ENCODE measurements at places on chromosomes 1 and 21.

- no peak for DNase-seq
Measured at GRCh38 chr21:37237764-37238163, 29.4 kb downstream of the VPS26C start.

DNA sequence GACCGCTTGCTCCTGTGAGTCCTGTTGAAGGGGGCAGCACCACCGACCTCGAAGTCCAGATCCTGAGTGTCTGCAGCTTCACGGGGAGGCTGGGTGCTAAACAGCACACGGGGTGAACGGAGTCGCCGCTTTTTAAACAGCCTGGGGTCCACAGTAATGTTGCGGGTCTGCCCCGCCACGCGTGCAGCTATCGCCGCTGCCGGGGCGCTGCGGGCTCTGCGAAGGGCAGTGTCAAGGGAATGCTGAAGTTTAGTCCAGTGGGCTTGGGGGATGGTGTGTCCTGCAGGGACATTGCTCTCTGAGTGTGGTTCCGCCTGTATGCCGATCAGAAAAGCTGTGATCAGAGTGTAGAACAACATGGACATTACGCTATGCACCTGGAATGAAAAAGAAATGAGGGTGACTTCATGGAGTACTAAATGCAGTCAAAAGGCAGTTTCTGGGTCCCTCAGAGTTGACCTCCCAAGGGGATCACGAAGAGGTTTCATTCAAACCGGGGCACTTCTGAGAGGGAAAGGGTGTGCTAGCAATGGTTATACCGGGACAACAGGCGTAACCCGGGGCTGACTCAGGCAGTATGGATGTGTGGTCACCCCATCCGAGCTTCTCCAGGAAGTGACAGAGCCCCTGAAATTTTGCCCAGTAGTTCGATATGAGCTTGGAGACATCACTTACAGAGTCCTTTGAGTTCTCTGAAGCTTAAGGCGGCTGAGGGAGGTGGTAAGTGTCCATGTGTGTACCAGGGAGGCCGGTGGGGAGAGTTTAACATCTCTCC is 51.4 kb downstream of the NGF start:
- DNase-seq: no peak

DNA sequence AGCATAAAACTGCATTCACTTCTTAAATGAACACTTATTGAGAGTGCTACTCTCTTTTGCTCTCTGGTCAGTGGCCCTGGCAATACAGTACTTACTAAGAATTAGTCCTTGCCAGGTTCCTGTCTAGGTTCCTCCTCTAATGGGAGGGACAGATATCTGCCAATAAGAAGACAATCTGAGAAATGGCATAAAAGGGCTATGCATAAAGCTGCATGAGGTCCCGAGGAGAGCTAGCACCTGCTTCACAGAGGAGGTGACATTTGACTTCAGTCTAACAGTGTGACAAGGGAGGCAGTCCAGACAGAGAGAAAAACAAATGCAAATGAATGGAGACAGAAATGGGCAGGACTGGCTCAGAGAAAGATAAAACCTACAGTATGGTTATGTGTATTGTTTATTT is 357.1 kb upstream of the SGIP1 start:
- DNase-seq: no peak

- DNase-seq: no peak
Measured at GRCh38 chr1:167538657-167539056, 14.9 kb downstream of the CREG1 start.

DNA sequence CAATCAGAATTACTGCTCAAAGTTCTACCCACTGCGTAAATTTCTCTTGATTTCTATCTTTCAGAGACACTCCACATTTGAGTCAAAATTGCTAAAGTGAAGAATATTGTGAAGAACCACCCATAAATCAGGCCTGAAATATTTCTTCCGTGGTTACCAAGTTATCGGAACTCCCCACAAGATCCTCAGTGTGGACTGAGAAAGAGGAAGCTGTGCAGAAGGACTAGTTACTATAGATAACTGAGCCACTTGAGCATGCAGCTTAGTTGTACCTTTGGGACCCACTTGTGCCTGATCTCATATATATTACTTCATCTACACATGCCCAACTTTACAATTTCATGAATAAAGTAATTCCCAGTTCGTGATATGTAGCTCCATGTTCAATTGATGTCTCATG is 18.4 kb downstream of the RWDD3 start:
- no peak for DNase-seq

DNA sequence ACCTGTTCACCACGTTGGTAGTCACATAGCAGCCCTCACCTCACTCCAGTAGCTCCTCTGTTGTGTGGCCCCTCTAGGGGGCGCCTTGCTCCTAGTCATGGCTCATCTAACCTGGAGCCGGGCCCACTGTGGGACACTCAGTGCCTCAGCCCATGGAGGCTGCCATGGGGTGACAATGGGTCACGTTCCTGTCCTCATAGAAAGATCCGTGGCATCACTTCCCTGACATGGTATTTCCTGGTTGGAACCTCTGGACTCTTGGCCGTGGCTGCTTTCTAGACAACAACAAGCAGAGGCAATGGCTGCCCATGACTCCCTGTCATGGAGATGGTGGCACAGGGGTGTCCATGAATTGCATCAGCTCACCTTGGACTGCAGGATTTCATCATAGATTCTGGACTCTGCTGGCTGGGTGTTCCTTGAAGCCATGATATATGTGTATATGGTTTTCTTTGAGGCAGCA is 27.5 kb upstream of the SLAMF6 start:
- peak; percentile 45 for DNase-seq

DNA sequence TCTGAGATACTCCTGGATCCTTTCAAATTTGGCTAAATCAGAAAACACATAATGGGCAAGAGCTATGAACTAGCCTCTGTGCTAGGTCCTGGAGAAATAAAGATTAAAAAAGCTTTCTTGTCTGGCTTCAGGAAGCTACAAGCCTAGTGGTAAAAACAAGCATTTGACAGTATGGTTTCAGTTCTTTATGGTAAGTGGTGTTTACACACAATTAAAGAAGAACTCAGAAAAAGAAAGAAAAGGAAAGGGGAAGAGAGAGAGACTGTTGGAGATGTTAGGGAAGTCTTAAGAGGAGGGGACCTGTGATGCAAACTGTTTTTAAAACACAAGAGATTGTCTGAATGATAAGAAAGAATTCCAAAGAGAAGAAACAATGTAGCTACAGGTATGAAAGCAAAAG is 1.8 kb downstream of the OR10J1 start:
- DNase-seq: no peak

- DNase-seq: no peak
Measured at GRCh38 chr1:179973198-179974110, 18.8 kb downstream of the CEP350 start.

GRCh38 chr1:63943393-63943792 is 169.6 kb downstream of the ROR1 start:
- no peak for DNase-seq

DNA sequence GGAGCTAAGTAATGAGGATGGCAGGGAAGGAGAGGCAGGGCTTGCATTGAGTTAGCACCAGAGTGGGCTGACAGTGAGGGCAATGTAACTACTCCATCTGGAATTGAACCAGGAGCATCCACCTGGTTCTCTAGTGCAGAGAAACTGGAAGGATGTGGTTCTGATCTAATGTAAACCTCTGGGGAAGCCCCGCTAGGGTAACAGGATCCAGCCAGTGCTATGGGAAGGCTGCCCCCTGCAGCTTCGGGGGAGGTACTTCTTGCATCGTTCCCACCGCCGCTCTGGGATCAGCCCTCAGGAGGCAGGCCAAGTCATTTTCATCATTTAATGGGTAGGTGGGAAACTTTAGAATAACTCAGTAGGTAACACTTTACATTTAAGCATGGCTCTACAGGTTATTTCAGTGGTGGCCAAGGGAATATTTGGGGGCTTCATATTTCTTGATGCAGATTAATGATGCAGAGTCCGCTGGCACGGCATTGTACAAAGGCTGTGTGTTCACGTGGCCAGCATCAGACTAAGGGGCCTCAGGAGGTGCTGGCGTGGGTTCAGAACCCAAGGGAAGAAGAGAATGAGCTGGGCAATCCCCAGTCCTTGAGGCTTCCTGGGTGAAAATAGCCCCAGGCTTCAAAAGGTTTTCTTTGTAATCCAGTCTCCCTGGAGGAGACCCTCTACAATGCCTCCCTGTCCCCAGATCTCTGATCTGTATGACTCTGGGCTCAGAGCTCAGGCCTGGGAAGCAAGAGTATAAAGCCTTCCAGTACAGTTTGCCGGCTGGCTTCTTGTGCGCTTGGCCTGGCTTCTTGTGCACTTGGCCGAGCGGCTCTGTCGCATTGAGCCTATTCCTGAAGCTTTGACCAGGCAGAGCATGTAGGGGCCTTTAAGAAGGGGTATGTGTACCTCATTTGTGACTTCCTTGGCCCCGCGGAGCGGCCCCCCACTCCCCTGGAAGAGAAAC is 26.4 kb upstream of the KAZN start:
- DNase-seq: no peak

- no peak for DNase-seq
Measured at GRCh38 chr1:201360901-201361651, 16.4 kb downstream of the TNNT2 start.

DNA sequence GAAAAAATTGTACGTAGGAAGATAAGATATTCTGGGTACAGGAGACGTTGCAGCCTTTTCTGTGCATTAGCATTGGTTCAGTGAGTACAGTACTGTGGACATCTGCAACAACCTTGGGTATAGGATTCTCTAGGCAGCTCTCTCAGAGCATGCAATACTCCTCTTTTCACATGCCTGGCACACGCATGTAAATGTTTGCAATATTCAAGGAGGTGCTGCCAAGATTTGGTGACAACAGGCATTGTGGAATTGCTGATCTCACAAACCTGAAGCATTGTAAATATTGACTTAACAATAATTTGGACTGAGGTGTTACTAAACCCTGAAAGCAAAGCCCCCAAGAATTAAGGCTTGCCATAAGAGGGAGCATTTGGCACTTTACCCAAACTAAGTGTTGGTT is 126.8 kb downstream of the GRIK1 start:
- DNase-seq: no peak
